Heart left ventricle (tissue), 16 donors: ENCODE measurements at places on chromosomes 2 and 18. TPM values are rescaled to one million over a fixed set of nuclear protein-coding genes. Genes with fewer than 3 reads are reported as not detected.

RABL2A gene
- 3.6 TPM for polyA plus RNA-seq

DNA sequence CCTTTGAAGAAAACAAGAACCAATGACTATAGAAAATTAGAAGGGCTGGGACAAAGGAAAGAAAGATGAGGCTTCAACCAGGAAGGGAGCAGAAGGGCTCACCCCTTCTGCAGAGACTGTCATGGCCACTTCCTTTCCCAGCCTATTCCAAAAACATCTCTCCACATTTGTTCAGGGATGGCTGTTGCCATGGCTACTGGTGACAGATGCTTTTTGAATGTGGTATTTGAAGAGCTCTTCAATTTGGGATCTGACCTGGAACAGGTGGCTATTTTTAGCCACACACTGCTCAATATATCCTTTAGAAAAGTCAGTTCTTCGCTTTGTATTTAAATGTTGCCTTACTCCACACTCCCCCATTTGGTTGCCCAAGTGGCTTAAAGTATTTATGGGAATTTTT is 64.1 kb upstream of the LCLAT1 start:
- H3K4me1 ChIP-seq: no peaks in the 10 kb centered on the region
- no peaks in the 10 kb centered on the region for H3K36me3 ChIP-seq
- H3K4me3 ChIP-seq: no peak overlapping the region
- no peak overlapping the region for H3K27ac ChIP-seq
- no peak for DNase-seq

DNA sequence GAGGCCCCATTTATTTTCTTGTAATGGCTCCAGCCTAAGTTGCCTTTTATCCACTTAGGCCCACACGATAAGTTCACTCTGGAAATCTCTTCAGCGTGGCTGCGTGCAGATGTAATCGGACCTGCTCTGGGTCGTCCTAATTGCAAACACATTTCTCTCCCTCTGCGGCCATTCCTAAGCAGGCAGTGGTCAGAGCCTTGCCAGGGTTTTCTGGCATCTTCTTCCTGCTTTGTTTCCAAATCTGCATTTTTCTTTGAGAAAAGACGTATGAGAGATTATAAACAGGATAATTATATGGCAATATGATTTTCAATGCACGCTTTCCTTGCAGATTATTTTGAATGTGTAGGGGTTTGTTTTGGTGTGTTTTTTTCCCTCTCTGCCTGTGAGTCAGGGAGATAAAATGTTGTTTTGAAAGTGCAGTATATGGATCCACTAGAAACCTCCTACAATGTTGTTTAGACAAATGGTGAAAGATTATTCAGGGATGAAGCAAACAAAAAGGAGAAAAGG is 239.4 kb upstream of the TANK start:
- no peaks in the 10 kb centered on the region for H3K27me3 ChIP-seq
- peak overlapping the region; percentile 41 for H3K27ac ChIP-seq
- no peak overlapping the region for H3K4me3 ChIP-seq
- peak; percentile 53 for DNase-seq

LCT gene
- not detected for polyA plus RNA-seq

ATRAID gene
- 126 TPM for polyA plus RNA-seq

GRCh38 chr2:56077359-56077915 is 106.4 kb upstream of the CCDC85A start:
- H3K27me3 ChIP-seq: peaks cover 4% of the 10 kb centered on the region
- H3K36me3 ChIP-seq: no peaks in the 10 kb centered on the region
- no peak for DNase-seq
- no peak overlapping the region for H3K4me3 ChIP-seq

DNA sequence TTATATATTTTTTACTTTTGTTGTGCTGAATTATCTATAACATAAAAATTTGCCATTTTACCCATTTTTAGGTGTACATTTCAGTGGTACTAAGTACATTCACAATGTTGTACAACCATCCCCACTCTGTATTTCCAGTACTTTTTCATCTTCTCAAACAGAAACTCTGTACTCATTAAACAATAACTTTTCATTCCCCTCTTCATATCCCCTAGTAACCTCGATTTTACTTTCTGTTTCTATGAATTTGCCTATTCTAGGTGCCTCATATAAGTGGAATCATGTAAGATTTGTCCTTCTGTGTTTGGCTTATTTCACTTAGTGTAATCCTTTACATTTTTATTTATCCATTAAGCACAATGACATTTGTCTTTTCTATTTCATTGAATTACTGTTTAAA is 51.3 kb downstream of the GTF2A1L start:
- H3K27me3 ChIP-seq: no peaks in the 10 kb centered on the region
- no peaks in the 10 kb centered on the region for H3K36me3 ChIP-seq
- no peak overlapping the region for H3K27ac ChIP-seq
